Pericardium fibroblast (primary cell): ENCODE measurements at places on chromosomes 11 and 22. TPM values are rescaled to one million over a fixed set of nuclear protein-coding genes. Genes with fewer than 3 reads are reported as not detected.

The CCDC15 gene
- total RNA-seq, result 1.0 and 1.1 TPM in 2 replicates

The SAA4 gene
- total RNA-seq, result not detected in 2 replicates

The KDM2A gene
- 24.2 and 28.0 TPM in 2 replicates for total RNA-seq

The RGL4 gene
- total RNA-seq, result not detected in 2 replicates
